ENCODE measurements at places on chromosomes 3 and 15.

DNA sequence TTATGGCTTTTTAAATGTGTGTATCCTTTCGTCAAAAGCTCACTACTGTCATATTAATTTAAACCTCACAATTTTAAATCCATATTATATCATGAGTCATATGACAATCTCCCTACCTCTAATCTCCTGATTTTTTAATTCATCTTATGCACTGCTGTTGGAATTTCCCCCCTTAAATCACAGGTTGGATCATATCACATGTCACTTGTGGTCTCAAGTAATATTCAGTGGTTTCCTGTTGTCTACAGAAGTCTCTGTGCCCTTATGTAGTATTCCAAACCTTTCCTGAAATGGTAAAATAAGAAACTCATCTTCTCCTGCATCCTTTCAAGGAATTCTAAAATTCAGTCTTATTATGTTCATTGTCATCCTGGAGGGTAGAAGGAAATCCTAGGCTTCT, 116.0 kb upstream of the CBLB start:
- no peak for DNase-seq

GRCh38 chr3:121649645-121650044, 11.1 kb downstream of the HCLS1 start:
- DNase-seq: no peak

DNA sequence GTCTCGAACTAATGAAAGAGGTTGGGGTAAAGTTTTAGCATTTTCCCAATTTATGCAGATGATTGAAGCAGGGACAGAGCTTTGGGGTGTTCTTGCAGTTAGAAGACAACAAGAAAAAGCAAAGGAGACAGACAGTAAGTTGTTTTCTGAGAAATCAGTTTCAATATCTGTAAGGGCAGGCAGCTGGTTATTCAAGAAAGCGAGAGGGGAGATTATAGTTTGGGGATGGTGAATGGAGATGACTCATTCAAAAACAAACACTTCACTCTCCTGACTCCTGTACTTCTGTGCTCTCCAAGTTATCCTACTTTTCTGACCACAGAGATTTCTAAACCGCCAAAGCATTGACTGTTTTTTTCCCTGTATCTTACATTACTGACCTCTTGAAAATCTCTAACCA, 352.0 kb downstream of the GAP43 start:
- no peak for DNase-seq

DNA sequence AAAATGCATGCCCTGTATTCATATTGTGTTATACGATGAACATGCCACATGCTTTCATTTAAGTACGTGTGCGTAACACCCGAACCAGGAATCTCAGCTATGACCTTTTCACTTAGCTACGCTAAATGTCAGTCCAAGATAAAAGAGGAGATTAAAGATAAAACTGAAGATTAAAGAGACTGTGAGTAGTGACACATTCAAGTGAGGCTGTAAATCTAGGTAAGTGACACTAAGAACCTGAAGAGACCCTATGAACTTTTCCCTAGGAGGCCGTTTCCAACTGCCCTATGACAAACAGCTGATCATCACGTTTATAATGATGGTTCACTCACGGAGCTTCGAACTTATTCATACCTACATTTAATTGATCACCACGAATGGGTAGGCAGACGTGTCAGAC, 32.2 kb downstream of the TFRC start:
- no peak for DNase-seq

GRCh38 chr15:39459548-39459947, 121.3 kb upstream of the THBS1 start:
- DNase-seq: no peak

DNA sequence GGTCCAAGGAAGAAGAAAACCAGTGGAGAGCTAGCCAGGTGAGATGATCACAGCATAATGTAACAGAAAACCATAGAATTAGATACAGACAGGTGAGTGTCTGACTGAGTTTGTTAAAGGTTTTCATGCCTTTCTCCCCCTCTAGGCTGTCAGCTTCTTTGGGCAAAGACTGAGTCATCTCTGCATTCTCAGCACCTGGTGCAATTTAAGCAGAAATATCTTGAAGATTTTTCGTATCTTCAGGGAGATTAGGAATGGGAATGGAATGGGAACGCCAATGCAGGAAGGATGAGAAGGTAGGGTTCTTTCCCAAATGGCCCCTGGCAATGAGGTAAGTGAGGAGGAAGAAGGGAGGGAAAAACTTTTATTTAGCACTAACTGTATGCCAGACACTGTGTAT, 122.0 kb upstream of the SLC7A14 start:
- no peak for DNase-seq

DNA sequence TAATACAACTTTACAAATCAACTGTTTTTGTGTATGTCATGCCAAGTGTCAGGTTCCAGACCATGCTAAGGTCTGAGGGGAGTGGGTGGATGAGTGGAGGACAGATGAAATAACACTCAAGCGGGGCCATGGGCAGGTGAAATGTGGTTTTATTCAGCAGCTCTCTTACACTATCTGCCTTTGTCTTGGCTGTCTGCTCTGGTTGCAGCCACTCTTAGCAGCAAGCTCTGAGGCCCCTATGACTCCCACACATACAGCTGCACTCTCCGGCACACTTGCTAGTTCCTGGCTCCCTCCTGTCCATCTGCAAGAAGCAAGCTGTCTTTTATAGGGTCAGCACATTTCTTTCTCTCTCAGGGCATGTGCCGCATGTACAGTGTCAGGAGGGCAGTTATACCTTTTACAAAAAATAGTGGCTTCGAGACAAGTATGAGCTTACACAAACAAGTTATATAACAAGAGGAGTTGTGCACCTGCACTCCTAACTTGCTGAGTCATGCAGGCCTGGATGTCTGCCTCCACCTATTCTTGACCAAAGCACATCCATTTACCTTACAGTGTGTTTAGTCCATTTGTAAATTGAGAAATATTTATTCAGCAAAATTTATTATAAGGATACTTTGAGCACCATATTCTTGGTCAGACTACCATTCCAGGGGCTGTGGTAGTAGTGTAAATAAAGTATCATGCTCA, 683.7 kb upstream of the CBLB start:
- no peak for DNase-seq

- DNase-seq: no peak
Observed at GRCh38 chr3:47583320-47584075, 4.8 kb upstream of the CSPG5 start.

DNA sequence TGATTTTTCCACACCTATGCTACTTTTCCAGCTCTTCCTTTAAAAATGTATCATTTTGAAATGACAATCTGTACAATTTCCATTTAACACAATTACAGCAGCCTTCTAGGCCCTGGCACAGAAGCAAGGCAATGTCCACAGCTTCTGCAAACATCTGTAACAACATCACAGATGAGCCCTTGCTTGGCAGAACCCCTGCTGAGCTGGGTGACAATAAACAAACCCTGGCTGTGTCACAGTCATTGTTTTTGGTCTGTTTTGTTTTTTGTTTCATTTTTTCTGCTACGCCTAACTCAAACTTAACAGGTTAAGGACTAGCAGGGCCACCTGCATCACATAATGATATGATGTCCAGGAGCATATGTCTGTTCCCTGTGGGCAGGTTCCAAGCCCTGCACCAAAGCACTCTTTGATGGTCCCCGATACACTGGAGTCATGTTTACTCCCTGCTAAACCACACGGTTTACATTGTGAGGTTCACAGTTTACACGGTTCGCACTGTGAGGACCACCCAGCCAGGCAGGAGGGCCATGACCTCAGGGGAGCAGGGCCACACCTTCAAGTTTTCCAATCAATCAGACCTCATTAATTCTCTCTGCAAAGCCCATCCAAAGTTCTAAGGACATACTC, 186.8 kb upstream of the CHRNA7 start:
- DNase-seq: no peak

- DNase-seq: no peak
Observed at GRCh38 chr15:66278671-66279070, 14.7 kb upstream of the DIS3L start.

- DNase-seq: no peak
Observed at GRCh38 chr15:99914723-99915122, 181.5 kb upstream of the LYSMD4 start.

- no peak for DNase-seq
Observed at GRCh38 chr15:98405013-98405412, 243.3 kb upstream of the IGF1R start.

DNA sequence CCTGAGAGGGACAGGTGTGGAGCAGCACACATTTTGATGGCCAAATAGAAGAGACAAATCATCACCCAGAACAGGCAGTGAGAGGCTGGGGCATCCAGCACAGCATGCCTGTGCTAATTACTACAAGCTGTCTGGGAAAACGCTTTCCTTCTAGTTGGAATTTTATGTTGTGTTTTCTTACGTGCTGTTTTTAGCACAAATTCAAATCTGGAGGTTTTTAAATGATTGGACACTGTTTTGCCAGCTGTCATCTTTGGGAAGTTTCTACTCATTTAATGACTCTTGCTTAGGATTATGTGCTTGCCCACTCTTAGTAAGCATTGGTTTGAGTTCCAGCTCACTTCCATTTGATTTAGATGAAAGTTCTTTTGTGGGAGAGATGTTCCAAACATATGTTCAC, 43.5 kb downstream of the EAF1 start:
- no peak for DNase-seq

DNA sequence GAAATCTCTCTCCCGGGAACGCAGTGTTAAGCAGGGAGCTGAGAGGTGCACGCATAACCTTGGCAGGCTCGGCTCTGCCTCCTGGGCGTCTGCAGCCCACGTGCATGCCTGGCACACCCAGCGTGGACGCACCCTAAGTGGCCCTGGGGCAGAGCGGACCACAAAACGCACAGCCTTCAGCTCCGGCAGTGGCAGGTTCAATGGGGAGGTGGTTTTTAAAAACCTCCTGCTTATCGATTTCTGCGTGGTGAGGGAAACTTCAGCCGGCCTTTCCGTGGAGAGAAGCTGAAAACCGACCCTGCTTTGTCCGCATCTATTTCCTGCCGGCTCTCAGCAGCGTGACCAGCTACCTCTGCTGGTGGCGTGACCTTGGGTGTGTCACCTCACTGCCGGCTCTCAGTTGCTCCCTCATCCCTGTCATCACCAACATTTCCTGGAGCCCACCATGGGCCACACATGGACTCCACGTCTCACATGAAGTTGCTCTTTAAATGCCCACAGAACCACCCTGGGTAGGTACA, 134.8 kb upstream of the MEF2A start:
- no peak for DNase-seq

GRCh38 chr15:39267685-39268084, 313.2 kb upstream of the THBS1 start:
- no peak for DNase-seq

GRCh38 chr15:63019511-63020109, 22.9 kb upstream of the TPM1 start:
- no peak for DNase-seq

- DNase-seq: no peak
Observed at GRCh38 chr3:148922467-148922866, 57.4 kb downstream of the CPA3 start.

DNA sequence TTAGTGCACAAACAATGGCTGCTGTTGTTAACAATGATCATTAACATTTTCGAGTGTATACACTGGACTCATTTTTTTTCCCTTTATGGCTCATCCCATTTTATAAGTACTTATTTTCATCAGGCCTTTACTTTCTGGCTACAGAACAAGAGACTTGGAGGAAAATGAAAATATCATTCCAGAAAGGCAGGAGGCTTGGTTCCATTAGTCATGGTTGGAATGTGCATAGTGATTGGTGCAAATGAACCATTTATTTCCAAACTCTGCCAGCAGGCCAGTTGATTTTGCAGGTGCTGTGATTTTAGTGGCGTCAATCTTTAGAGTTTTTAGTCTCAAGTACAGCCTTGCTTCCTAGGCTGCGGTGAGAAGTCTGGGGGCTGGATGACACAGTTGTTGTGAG, 151.8 kb downstream of the ITPR1 start:
- no peak for DNase-seq

GRCh38 chr15:30969724-30970123, 21.7 kb downstream of the MTMR10 start:
- DNase-seq: no peak

DNA sequence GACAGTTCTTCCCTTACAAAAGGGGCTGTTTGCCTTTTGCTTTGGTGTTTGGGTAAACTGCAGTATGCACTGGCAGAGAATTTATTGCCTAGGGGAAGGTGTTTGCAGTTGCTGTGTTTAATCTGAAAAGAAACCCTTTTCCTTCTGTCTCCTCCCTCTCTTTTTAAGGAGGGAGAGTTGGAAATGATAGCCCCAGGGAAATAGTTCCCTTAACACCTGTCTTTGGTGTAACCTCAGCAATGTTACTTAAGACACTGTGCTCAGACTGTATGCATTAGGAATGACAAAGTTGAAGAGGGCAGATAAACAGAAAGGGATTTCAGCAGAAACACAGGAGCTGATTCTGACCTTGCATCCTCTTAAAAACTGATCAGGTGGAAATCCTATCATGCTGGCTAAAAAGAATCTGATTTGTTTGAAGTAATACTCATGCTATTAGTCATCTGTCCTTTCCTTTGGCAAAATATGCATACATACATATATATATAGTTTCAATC, 125.4 kb downstream of the TP63 start:
- DNase-seq: no peak

DNA sequence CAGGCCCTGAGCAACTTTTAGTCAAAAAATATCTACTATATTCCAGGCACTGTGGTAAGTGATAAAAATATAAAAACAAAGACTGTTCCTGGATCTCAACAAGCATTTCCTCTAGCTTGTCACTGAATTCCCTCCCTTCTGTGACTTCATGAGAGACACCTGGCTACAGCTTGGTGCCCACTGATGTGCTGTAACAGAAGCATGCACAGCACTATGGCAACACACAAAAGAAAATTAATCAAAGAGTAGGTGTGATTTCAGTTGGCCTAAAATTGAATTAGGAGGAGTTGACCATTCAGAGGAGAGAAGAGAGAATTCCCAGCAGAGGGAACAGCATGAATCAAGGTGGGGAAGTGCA, 158.9 kb upstream of the LPP start:
- no peak for DNase-seq
